ENCODE measurements at places on chromosomes 4 and X.

- H3K4me1 ChIP-seq = no peaks in the 10 kb centered on the region
- H3K27me3 ChIP-seq = no peaks in the 10 kb centered on the region
- DNase-seq = no peak
- no peak overlapping the region for H3K27ac ChIP-seq
These were observed 19.8 kb downstream of the VCX3B start for GRCh38 chrX:8484360-8484949.

GRCh38 chr4:27873596-27873995 is 1013.0 kb downstream of the STIM2 start:
- H3K4me1 ChIP-seq = no peaks in the 10 kb centered on the region
- no peak overlapping the region for H3K4me3 ChIP-seq
- H3K36me3 ChIP-seq = no peaks in the 10 kb centered on the region
- H3K27ac ChIP-seq = no peak overlapping the region

- H3K4me3 ChIP-seq = no peak overlapping the region
- H3K27ac ChIP-seq = no peak overlapping the region
- no peaks in the 10 kb centered on the region for H3K4me1 ChIP-seq
- H3K36me3 ChIP-seq = no peaks in the 10 kb centered on the region
- no peak for DNase-seq
These were observed 25.2 kb downstream of the PDGFRA start for GRCh38 chr4:54254116-54254914.

DNA sequence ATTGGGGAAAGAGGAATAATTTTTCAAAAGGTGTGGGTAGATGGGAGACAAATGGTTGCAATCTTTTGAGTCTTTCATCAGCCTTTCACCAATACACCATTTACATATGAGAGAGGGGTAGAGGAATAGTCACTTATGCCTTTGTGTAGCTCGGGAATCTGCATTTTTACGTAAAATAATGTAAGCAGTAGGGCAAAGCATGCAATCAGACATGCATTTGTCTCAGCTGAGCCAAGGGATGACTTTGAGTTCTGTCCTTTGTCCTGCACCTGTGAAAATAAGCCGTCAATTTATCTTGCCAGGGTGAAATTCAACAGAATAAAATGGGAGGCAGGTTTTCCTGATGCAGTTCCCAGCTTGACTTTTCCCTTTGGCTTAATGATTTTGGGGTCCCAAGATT is 1473.4 kb upstream of the TENM3 start:
- DNase-seq = no peak
- no peaks in the 10 kb centered on the region for H3K36me3 ChIP-seq
- H3K27ac ChIP-seq = no peak overlapping the region
- H3K4me3 ChIP-seq = no peak overlapping the region
- no peaks in the 10 kb centered on the region for H3K4me1 ChIP-seq

- peaks cover 16% of the 10 kb centered on the region for H3K4me1 ChIP-seq
- DNase-seq = no peak
- H3K36me3 ChIP-seq = no peaks in the 10 kb centered on the region
- no peak overlapping the region for H3K27ac ChIP-seq
These were observed 10.6 kb downstream of the ABCD1 start for GRCh38 chrX:153735274-153735673.

- peak overlapping the region; percentile 86 for H3K27ac ChIP-seq
- H3K4me3 ChIP-seq = peak overlapping the region; percentile 70
- peak; percentile 28 for DNase-seq
- no peaks in the 10 kb centered on the region for H3K27me3 ChIP-seq
These were observed 46.3 kb downstream of the TEX13B start for GRCh38 chrX:107935664-107936433.

- no peaks in the 10 kb centered on the region for H3K36me3 ChIP-seq
- no peak overlapping the region for H3K4me3 ChIP-seq
- H3K4me1 ChIP-seq = no peaks in the 10 kb centered on the region
- no peaks in the 10 kb centered on the region for H3K27me3 ChIP-seq
These were observed 25.1 kb downstream of the EPHA5 start for GRCh38 chr4:65645185-65645584.
